ENCODE measurements at places on chromosomes 3 and 15. TPM values are rescaled to one million over a fixed set of nuclear protein-coding genes. Genes with fewer than 3 reads are reported as not detected.

The CORO2B gene
- 184 TPM for polyA plus RNA-seq

The CCR9 gene
- polyA plus RNA-seq, result not detected

The PARP15 gene
- 2.2 TPM for polyA plus RNA-seq

The AP3B2 gene
- 96.5 TPM for polyA plus RNA-seq

The RBPMS2 gene
- 0.59 TPM for polyA plus RNA-seq

The AHSG gene
- polyA plus RNA-seq, result not detected

The SST gene
- not detected for polyA plus RNA-seq

The PRSS50 gene
- not detected for polyA plus RNA-seq

The TF gene
- polyA plus RNA-seq, result 10.3 TPM

The ITGA11 gene
- 0.42 TPM for polyA plus RNA-seq

The INKA1 gene
- polyA plus RNA-seq, result not detected

The ANKRD63 gene
- not detected for polyA plus RNA-seq

The NKIRAS1 gene
- polyA plus RNA-seq, result 80.5 TPM

The PP2D1 gene
- not detected for polyA plus RNA-seq

The EIF5A2 gene
- polyA plus RNA-seq, result 45.4 TPM

The MRPL46 gene
- 36.4 TPM for polyA plus RNA-seq

The WDR93 gene
- polyA plus RNA-seq, result 0.39 TPM

The LMAN1L gene
- polyA plus RNA-seq, result not detected

The STXBP5L gene
- 13.7 TPM for polyA plus RNA-seq

The ISLR gene
- 3.0 TPM for polyA plus RNA-seq

The CSPG4 gene
- not detected for polyA plus RNA-seq

The MYL3 gene
- polyA plus RNA-seq, result not detected

The SOX14 gene
- not detected for polyA plus RNA-seq

The JAGN1 gene
- 73.1 TPM for polyA plus RNA-seq

The SETMAR gene
- 23.4 TPM for polyA plus RNA-seq

The CELSR3 gene
- polyA plus RNA-seq, result 0.59 TPM

The SLC22A14 gene
- polyA plus RNA-seq, result 0.78 TPM
